ENCODE measurements at places on chromosomes 12 and 14.

DNA sequence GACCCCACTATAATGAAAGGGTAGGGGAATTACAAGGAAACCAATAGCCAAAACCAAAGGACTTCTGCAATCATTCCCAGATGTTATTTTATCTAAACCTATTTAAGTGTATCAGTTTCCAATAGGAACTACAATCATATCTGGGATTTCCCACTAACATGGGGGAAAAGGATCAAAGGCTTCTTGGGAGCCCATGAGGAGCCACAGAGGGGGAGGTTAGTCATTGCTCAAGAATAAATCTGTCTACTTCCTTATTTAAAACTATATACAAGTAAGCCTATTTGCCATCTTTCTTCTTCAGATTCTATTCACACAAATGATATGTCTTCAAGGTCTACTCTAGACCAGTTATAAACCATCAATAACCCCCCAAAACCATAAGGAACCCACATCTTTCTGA, 33.1 kb downstream of the FGD6 start:
- DNase-seq = no peak

DNA sequence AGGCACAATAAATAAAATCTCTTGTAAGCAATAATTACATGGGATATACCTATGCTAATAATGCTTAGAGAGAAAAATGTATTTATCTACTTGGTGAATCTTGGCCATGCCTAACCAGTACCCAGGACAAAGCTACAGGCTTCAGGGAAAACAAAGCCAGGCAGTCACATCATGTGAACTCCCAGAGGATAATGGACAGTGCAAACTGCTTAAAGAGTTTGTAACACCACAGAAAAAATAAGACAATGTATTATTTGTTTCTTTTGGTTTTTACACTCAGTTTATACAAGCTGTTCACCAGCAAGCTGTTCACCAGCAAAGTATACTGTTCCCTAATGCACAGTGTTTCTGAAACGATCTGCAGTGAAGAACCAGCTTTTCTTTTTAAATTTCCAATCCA, 38.0 kb downstream of the DICER1 start:
- DNase-seq = no peak

DNA sequence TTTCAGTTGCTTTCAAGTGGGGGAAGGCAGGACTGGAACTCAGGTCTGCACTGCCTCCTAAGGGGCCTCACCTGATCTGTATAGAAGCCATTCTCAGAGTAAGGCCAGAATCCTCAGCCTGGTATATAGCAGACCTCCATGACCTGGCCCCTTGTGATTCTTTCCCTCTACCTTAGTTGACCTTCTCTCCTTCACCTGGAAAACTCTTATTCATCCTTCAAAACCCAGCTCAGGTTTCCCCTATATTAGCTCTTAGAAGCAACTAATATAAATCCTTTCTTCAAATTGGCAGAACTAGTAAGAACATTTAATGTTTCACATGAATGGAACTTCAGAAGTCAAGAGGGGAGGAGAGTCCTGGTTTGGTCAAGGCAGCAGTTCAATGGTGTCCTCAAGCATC, 26.0 kb upstream of the WSCD2 start:
- DNase-seq = no peak

- no peak for DNase-seq
Measured at GRCh38 chr12:90243211-90243610, 534.6 kb upstream of the ATP2B1 start.
